Hematopoietic multipotent progenitor cell treated with erythropoietin and hydrocortisone succinate and interleukin-3 and kit ligand, for 15 days (in vitro differentiated cells): ENCODE measurements at places on chromosomes 5 and 9.

- no peak for DNase-seq
These were observed 9.8 kb upstream of the RICTOR start for GRCh38 chr5:39083968-39084367.

DNA sequence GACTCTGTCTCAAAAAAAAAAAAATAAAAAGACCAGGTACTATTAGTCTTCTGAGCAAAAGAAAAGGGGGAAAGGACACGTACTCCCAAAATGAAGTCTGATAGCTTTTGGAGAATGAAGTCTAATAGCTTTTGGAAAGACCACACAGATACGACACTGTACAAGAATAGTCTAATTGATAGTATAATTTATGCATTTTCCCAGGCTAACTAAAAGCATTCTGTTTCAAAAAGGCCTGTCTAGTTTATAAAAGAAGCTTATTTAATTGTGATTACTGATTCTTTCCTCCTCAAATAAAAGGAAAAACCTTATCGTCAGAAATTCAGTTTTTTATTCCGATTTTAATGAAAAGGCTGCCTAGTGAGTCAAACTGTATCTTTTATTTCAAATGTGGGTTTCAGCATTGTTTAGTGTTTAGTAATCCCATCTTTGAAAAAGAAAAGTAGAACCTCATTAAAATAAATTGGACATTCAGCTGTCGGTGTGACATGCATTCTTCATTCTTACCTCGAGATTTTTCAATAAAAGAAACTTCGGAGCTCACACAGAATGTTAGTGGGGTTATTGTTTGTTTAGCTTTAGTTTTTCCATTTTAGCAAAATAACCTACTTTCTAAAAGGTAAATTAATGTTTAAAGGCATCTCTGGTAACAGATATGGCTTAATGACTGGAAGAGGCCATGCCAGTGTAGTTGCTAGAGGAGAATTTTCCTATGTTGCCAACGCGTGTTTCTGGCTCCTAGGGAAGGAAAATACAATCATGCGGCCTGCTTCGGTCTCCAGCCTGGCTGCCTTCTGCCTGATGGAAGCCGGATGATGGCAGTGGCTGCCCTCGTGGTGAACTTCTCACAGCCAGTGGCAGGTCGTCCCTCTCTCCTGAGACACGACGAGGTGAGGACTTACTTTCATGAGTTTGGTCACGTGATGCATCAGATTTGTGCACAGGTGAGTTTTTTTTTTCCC is 70.0 kb downstream of the NLN start:
- DNase-seq: no peak

- DNase-seq: no peak
These were observed 56.3 kb downstream of the ST8SIA4 start for GRCh38 chr5:100846772-100847171.

- no peak for DNase-seq
These were observed 26.0 kb downstream of the RLN2 start for GRCh38 chr9:5278486-5278885.

GRCh38 chr9:97319395-97319794 is 11.9 kb downstream of the CCDC180 start:
- DNase-seq: no peak

GRCh38 chr9:133951265-133951664 is 40.9 kb downstream of the VAV2 start:
- DNase-seq: no peak

- DNase-seq: no peak
These were observed 138.6 kb downstream of the PALM2AKAP2 start for GRCh38 chr9:109918339-109919163.

DNA sequence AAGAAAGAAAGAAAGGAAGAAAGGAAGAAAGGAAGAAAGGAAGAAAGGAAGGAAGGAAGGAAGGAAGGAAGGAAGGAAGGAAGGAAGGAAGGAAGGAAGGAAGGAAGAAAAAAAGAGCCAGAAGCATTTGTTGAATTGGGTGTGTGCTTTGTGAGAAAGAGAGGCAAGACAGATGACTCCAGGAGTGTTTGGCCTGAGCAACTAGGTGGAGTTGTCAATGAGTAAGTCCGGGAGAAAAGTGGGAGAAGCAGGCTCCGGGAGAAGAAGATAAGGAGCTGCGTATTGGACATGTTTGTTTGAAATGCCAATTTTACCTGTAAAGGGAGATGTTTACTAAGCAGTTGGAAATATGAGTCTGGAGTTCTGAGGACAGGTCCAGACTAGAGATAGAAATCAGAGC is 15.1 kb upstream of the GCNT1 start:
- DNase-seq: no peak
